ENCODE measurements at places on chromosomes 7 and 10.

- no peak for DNase-seq
Measured at GRCh38 chr7:22182149-22182548, 174.8 kb downstream of the RAPGEF5 start.

DNA sequence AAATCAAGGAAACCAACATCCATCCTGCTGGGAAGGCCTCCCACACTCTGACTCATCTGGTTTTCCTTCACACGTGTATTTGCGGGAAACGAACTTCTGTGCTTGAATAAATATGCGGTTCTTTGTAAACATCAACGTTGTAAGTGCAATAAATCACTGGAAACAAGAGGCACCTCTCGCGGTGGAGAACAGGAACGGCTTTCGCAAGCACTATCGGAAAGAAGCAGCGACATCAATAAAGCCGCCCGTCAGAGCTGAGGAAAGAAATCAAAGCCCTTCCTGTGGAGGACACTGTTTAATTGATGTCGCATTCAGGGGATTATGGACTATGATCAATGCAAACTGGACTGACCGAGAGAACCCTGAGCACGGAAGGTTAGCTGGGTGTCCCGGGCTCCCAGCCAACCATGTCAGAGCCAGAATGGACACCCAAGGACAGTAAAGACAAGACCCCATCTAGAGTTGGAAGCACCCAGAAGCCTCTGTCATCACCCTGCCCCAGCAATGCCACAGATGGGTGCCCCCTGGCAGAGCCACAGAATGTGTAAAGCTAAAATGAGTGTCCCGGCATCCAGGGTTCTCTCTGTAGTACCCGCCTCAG, 37.6 kb downstream of the OAT start:
- no peak for DNase-seq

- no peak for DNase-seq
Measured at GRCh38 chr7:123641901-123642300, 13.8 kb upstream of the LMOD2 start.

DNA sequence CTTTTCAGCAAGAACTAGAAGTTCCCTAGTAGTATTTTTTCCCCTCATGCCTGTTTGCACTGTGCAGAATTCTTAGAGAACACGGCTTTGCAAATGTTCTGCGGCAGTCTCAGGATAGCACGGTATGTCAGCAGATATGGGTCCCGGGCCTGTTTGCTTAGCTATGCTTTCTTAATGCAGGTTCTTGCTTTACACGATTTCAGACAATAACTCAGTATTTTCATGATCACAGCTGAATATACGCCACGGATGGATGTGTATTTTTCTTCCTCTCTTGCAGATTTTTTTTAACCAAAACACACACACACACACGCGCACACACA, 137.3 kb downstream of the HECW1 start:
- DNase-seq: no peak

GRCh38 chr7:152185558-152185957, 160.1 kb downstream of the GALNT11 start:
- no peak for DNase-seq

GRCh38 chr10:27628621-27629020, 117.0 kb downstream of the MKX start:
- no peak for DNase-seq

Measured in activated CD8-positive, alpha-beta memory T cell treated with anti-CD3 and anti-CD28 coated beads for 4 hours (primary cell).